ENCODE measurements at places on chromosomes 12 and 14. TPM values are rescaled to one million over a fixed set of nuclear protein-coding genes. Genes with fewer than 3 reads are reported as not detected.

HSP90B1 gene
- total RNA-seq, result 391 TPM

FOXN4 gene
- total RNA-seq, result 3.4 TPM

PPFIA2 gene
- 107 TPM for total RNA-seq

PTPN21 gene
- total RNA-seq, result 21.6 TPM

NR2C1 gene
- total RNA-seq, result 99.7 TPM

SIX6 gene
- 44.8 TPM for total RNA-seq

KCNJ8 gene
- 25.4 TPM for total RNA-seq

POTEG gene
- total RNA-seq, result not detected

WNT5B gene
- 34.6 TPM for total RNA-seq

OGFOD2 gene
- 16.9 TPM for total RNA-seq

GPR162 gene
- total RNA-seq, result 35.4 TPM

KLHDC1 gene
- 14.6 TPM for total RNA-seq

ST8SIA1 gene
- 20.5 TPM for total RNA-seq

PARP11 gene
- total RNA-seq, result 18.4 TPM

HEATR5A gene
- 47.5 TPM for total RNA-seq

ABCC9 gene
- total RNA-seq, result 44.8 TPM

RPGRIP1 gene
- 32.9 TPM for total RNA-seq

AICDA gene
- 0.66 TPM for total RNA-seq

DCD gene
- total RNA-seq, result not detected

INHBC gene
- total RNA-seq, result not detected

ABCD2 gene
- total RNA-seq, result 5.6 TPM

PCED1B gene
- total RNA-seq, result 0.82 TPM

PRH2 gene
- not detected for total RNA-seq

SERPINA9 gene
- not detected for total RNA-seq

PMEL gene
- 363 TPM for total RNA-seq

CEBPE gene
- not detected for total RNA-seq

KRT83 gene
- total RNA-seq, result not detected

MYBPC1 gene
- total RNA-seq, result 226 TPM

OR6C68 gene
- not detected for total RNA-seq

ATP23 gene
- total RNA-seq, result 10.9 TPM

ALX1 gene
- 13.0 TPM for total RNA-seq

DNAAF2 gene
- 22.7 TPM for total RNA-seq

KRT8 gene
- 21.5 TPM for total RNA-seq

GPRC5A gene
- 6.4 TPM for total RNA-seq

SRRM4 gene
- 21.8 TPM for total RNA-seq

PPP4R4 gene
- total RNA-seq, result 10.0 TPM

STXBP6 gene
- total RNA-seq, result 13.9 TPM

ESR2 gene
- total RNA-seq, result 0.88 TPM

APEX1 gene
- total RNA-seq, result 116 TPM

OTOGL gene
- total RNA-seq, result 0.60 TPM
